ENCODE measurements at places on chromosomes 2 and 18.

GRCh38 chr2:3522961-3523421 lies 3.7 kb upstream of the ADI1 start:
- DNase-seq, result no peak

GRCh38 chr2:54212456-54212855 lies 43.6 kb downstream of the TSPYL6 start:
- no peak for DNase-seq

DNA sequence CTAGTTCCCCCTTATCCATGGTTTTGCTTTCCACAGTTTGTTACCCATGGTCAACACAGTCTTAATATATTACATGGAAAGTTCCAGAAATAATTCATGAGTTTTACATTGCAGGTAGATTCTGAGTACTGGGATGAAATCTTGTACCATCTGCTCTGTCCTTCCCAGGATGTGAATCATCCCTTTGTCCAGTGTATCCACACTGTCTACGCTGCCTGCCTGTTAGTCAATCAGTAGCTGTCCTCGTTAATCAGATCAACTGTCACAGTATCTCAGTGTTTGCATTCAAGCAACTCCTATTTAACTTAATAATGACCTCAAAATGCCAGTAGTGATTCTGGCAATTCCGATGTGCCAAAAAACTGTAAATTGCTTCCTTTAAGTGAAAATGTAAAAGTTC lies 76.3 kb downstream of the DYNC1I2 start:
- DNase-seq, result no peak

- no peak for DNase-seq
Measured at GRCh38 chr18:32308493-32309120, 118.8 kb downstream of the MEP1B start.

DNA sequence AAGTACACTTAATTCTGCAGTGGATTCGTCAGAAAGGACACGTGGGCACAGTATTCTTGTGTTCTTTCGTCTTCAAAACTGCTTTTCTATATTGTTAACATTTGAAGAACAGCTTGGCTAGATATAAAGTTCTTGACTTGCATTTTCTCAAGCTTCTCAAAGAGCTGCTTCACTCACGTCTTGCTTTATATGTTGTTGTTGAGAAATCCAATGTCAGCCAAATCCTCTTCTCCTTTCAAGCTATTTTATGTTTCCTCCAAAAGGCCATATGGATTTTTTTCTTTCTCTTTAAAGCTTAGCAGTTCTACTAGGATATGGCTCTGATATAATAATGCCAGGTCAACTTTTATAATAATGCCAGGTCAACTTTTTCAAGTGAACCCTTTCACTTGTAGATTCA lies 65.5 kb upstream of the CYP1B1 start:
- no peak for DNase-seq

- DNase-seq, result no peak
Measured at GRCh38 chr2:190879474-190880377, 895 bp upstream of the GLS start.

DNA sequence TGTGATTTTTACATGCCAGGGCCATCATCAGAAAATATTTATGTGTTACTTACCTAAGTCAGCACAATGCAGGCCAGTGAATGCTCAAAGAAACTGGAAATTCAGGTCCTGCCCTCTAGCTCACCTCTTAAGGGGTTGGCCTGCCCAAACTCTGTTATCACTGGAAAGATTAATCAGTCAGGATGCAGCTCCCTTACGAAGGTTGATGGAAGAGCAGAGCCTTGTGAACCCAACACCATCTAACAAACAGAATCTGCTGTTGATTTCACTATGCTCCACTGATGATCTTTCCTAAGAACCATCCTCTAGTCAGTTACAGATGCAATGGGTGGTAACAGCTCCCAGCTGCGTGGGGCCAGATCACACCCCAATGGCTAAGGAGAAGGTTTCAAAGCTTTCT lies 38.2 kb downstream of the SOX11 start:
- no peak for DNase-seq

GRCh38 chr2:29084554-29084953 lies 10.2 kb upstream of the PCARE start:
- DNase-seq, result no peak

GRCh38 chr2:44663471-44664073 lies 277.9 kb upstream of the SIX3 start:
- no peak for DNase-seq

Data from stimulated activated effector memory CD8-positive, alpha-beta T cell treated with anti-CD3 and anti-CD28 coated beads, Interleukin-12 subunit alpha, Interleukin-12 subunit beta, amount 100 ng/mL, for 72 hours (primary cell).